Urothelium cell line (cell line): ENCODE measurements at places on chromosomes 2 and 18.

DNA sequence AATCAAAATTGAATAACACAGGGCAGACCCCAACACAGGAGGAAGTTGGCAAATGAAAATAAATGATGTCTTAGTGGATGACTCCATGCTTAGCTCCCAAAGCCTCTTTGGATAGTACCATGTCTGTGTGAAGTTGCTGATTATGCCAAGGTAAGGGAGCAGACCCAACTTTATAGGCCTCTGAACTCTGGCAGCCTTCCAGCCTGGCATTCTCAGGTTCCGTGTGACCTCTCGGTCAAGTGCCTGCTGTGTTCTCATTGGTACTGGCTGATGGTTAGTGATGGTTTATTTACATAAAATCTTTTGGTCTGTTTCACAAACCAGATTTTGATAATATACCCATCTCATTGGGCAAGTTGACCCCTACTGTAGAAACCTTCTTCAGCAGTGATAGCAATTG, 112.2 kb upstream of the TTC39C start:
- DNase-seq = no peak

GRCh38 chr2:139033300-139033699, 253.1 kb upstream of the NXPH2 start:
- peak; percentile 70 for DNase-seq

- DNase-seq = no peak
These were observed 47.0 kb upstream of the TTC39C start for GRCh38 chr18:23967321-23968089.

GRCh38 chr2:38554973-38555595, 47.6 kb downstream of the HNRNPLL start:
- DNase-seq = no peak

- no peak for DNase-seq
These were observed 12.0 kb downstream of the WDFY1 start for GRCh38 chr2:223932816-223933800.

DNA sequence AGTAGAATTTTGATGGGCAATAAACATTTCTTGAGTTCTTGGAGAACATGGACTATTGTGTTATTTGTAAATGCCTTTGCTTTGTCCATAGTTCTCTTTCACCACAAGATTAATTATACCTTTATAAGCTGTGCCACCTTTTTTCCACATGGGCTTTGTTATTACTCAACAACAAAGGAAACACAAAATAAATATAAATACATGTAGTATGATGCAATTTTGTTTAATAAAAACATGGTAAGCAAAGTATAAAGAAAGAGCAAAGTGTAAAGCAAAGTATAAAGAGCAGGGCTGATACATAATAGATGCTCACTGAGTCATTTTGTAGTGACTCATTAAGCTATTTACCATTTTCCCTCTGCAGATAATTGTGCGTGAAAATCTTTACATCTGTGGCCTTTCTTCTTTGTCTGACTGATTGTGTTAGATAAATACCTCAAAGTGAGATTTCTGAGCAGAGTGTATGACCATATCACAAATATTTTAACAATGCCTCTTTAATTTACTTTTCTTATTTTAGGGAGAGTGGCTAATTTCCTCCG, 80.9 kb downstream of the CERS6 start:
- DNase-seq = no peak

DNA sequence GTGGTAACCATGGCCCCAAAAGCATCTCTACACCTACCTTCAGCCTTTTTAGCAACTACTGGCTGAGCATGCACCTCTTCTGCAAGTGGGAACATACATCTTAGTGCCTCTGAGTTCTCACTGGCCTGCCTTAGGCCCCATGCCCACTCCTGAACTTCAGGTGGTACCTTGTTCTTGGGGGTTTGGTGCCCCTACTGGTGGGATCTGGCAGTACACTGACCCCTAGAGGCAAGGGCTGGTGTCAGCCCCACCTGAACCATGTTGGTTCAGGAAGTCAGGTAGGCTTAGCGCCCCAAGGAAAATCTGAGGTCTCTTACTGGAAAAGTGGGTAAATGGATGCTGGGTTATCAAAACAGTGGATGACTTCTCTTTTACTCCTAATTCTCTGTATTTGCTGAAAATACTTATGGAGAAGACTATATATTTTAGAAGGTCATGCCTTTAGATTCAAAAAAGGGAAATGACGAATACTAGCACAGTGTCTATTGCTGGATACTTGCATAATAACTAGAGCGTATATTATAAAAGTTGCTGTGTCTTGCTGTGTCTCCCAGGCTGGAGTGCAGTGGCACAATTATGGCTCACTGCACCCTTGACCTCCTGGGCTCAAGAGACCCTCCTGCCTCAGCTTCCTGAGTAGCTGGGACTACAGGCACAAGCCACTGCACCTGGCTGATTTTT, 84.6 kb downstream of the RAB31 start:
- DNase-seq = no peak

DNA sequence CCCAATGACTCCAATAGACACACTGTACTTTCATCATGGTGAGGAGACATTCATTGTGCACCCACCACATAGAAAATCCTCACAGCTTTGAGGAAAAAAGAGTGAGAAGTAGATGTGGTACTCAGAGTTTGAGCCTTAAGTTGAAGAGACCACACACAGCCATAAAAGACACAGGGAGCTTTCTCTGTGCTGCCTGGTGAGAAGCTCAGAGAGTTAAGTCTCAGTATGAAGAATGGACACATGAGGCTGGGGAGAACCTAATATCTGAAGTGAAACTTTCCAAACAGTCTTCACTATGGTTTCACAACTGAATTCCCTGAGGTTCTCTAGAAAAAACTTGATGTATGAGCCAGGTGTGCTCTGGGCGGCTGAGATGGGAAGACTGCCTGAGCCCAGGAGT, 237.9 kb downstream of the NBAS start:
- no peak for DNase-seq

DNA sequence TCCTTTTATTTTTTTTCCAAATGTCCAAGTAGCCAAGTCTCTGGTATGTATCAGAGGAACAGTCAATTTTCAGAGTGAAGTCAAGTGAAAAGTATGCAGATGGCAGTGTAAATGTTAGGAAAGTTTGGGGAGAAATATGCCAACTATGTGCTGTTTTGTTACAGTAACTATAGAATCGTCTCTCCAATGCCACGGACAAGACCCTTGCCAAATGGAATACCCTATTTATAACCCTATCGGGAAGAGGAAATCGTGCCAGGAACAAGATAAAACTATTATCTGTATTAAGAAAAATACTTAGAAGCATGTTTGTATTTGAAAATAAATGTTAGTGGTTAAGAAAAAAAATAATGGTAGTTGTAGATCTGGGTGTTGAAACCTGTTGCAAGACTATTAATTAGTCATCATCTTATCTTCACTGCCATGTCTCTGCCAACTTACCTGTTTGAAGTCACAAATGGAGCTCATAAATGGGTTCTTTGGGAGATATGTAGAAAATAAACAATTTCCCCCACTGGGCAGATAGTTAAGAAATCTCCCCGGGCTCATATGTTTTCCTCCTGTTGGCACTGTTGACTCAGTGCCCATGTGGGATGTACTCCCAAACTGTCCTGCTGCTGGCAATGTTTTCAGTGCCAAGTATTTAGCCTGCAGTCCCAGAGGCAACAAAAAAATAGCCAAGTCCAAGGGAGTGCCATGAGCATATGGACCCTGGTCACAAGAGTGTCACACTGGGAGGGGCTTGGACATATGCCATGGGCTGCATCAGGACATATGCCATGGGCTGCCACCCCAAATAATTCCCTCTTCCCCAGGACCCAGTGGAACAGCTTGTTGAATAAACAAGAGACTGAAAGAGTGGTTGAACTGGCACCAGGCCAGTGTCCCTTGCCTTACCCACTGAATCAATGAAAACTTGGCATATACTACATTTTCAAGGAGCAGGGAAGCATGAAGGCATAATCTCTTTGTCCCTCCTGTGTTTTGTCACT, 366.9 kb downstream of the OSR1 start:
- DNase-seq = peak; percentile 47

GRCh38 chr2:28055325-28055970, 164.9 kb downstream of the BABAM2 start:
- no peak for DNase-seq

GRCh38 chr2:145598434-145598833, 1078.5 kb upstream of the ZEB2 start:
- DNase-seq = no peak

DNA sequence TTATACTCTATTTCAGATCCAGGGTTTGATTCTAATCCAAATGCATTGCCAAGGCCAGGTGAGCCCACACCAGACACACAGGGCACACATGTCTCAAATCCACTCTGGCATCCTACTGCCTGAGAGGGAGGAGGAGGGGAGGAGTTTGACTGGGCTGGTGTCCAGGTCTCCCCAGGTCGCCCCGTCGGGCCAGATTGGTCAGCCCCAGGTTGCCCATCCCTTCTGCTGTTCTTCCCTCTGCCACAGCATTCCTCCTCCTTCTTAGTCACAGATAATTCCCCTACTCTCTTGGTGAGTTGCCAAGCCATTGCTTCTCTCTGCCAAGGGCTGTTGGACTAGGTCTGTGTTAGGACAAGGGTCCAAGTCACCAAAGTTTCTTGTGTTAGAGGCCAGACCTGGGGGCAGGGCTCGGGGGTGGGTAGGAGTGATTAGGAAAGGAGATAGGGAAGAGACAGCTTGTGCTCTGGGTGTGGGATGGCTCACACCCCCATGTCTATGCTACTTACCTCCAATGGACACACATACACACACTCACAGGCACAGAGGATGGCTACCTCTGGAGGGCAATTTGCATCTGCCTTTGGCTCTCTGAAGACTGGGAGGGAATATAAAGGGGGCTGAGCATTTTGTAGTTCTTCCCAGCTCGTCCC, 2.5 kb upstream of the EGR4 start:
- DNase-seq = peak; percentile 55

- DNase-seq = peak; percentile 32
These were observed 1.7 kb downstream of the RNU4ATAC start for GRCh38 chr2:121532347-121532766.

DNA sequence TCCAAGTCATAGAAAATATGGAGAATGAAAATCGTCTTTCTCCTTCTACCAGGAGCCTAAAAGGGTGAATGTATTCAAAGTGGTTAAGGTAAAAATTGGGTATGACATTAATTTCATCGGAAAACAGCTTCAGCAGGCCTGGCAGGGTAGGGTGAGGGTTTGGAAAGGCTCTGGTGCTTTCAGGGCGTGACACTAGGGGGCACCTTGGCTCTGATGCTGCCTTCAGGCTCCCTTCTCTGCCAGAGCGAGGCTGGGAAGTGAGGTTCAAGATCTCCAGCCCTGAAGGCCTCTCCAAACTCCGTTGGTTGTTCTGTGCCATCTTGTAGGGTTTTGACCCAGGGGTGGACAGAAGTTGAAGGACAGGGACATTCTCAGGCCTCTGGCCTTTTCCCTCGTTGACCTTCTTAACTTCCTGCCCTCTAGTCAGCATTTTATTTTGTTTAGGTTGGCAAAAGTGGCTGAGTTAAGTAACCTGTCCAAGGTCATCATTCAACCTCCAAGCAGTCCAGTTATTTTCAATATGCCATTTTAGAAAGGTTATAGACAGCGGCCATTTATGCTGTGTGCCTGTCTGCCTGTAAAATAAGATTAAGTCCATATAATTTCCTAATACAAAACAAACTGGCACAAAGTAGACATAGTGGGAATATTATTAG, 40.3 kb downstream of the EML6 start:
- peak; percentile 37 for DNase-seq

GRCh38 chr2:214674278-214674677, 135.2 kb downstream of the BARD1 start:
- DNase-seq = no peak

DNA sequence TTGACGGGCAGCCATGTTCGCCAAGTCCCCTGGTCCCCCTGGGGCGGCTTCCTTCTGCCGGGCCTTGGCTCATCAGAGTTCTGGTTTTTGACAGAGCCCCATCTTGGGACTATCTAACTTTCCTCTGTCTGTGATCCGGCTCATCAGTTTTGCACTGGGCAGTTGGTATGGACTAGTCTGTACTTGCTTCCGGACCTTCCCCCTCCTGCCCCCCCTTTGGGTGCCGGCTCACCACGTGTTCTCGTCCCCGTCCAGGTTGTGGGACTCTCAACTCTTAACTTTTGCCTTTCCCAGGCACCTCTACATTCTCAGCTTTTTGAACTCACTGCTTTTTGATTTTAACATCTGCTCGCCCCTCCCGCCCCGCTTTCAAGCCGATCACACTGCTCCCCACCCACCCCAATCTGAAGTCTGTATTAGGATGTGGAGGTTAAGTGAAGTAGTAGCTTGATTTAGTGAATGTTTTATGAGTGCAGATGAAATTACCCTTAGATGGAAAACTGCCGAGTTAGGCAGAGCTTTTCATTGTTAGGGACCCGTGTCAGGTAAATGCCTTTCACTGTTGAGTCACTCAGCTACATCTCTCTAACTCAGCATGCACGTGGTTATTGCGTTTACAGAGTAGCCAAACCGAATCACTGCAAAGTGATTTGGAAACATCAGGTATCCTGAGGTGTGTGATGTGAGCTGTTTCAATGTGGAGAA, 874 bp downstream of the WDR43 start:
- DNase-seq = peak; percentile 29

DNA sequence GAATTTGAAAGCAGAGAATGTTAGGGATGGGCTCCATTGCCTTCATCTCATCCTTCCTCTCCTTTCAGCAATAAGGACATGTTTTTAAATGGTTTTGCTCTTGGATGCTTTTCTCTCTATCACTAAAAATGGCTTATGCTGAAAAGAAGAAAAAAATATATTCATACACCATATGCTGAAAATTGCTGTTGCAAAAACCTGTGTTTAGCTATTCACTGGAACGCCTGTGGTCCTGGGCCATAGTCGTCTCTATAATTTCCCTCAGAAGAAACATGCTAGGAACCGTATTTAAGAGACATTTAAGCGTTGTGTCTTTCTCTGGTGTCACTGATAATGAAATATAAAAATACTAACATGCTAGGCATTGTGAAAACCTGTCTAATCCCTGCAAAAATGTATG, 324.9 kb downstream of the TSN start:
- DNase-seq = no peak

- DNase-seq = peak; percentile 85
These were observed 73.8 kb downstream of the TRABD2A start for GRCh38 chr2:84807063-84807485.

GRCh38 chr2:168312036-168312822, 64.8 kb upstream of the STK39 start:
- DNase-seq = no peak

- peak; percentile 31 for DNase-seq
These were observed 69.0 kb downstream of the BABAM2 start for GRCh38 chr2:27959496-27959895.

- peak; percentile 65 for DNase-seq
These were observed 159.8 kb downstream of the METTL4 start for GRCh38 chr18:2411381-2411960.

GRCh38 chr2:133941666-133942065, 312.2 kb upstream of the MGAT5 start:
- no peak for DNase-seq

- DNase-seq = no peak
These were observed 258.4 kb downstream of the MYO3B start for GRCh38 chr2:170436077-170436943.
